IPS-NIHi11 (cell line): ENCODE measurements at places on chromosomes 6 and 20.

DNA sequence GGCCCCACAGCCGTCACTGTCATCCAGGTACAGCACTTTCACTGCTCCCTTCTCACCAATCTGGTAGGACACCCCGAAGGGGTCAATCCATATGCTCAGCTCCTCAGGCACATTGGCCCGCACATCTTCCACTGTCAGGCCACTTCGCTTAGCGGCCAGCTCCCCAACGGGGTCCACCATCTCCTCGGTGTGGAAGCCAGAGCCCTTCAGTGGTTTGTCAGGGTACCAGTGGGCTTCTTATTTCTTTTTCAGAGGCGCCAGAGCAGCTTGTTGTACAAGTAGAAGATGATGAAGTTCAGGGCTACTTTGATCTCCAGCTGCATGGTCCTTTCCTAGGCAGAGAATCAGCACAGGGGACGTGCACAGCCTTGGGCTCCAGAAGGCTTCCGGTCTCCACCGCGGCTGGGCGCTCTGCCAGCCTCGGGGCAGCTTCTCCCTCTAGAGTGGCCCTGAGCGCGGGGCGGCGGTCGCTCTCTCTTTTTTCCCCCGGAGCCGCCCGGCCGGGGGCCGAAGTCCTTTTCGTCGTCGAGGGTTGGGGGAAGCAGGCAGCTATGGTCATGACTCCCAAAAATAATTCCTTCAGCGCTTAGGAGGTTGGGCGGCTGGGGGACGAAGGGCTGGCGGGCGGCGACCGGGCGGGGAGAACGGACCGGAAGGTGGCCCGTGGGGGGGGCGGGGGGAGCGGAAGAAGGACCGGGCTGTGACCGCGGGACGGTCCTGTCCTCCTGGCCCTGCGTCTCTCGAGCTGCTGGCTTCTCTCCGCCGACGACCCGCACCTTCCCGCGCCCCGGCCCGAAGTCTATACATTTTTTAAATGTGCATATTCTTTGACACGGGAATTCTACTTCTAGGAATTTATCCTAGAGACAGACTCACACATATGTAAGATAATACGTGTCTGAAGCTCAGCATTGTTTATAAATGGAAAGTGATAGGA is 6.5 kb upstream of the ZSCAN9 start:
- peak; percentile 73 for DNase-seq

GRCh38 chr20:12763406-12763805 is 245.4 kb upstream of the SPTLC3 start:
- no peak for DNase-seq

GRCh38 chr6:7050872-7051779 is 56.6 kb upstream of the RREB1 start:
- peak; percentile 76 for DNase-seq

DNA sequence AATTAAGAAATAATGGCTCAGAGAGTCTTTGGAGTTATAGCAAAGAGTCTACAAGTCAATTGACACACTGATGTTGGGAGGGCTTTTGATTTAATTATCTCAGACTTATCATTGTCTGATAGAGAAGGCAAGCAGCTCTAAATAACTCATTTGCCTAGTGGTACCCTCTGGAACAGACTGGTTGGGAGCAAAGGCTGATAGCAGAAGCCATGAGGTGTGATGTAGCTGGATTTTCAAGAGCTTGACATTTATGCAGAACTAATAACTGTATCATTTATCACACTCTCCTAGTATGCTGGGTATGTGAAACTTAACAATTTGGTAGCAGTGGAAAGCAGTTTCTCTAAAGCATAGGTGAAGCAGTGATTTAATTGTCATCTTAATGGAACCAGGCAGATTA is 380.6 kb downstream of the TENT5A start:
- DNase-seq = no peak

DNA sequence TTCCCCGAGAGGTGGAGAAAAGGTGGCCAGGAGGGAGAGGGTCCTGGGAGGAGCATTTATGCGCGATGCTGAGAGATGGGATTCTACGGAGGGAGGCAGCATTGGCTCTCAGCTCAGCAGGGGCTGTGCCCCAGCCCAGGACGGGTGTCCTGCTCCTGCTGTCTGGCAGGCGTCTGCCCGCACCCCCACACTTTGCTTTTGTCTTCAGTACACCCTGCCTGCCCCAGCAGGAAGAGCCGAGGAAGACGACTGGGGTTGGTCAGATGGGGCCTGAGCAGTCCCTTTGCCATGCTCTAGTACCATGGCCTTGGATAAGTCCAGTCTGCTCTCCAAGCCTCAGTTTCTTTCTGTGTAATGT is 68.5 kb downstream of the TCP11 start:
- DNase-seq = no peak

DNA sequence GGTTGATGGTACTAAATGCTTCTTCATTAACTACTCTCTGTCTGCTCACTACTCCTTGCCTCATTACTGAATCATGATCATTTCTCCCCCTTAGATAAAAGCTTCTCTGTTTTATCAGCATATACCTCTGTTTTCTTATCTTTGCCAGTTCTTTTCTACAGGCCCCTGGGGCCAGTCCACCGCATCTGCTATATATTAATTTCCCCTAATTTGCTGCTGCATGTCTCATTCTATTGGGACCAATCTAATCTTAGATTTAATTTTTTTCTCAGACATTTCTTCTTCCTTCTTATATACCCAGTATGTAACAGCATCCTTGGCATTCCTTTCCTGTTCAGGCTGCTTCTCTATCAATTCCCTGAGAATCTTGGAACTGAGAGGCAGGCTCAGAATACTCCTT is 51.2 kb downstream of the GRIK2 start:
- DNase-seq = no peak

- peak; percentile 77 for DNase-seq
Measured at GRCh38 chr6:159252955-159253508, 83.8 kb downstream of the FNDC1 start.

GRCh38 chr6:117440706-117441525 is 15.2 kb upstream of the ROS1 start:
- DNase-seq = no peak

DNA sequence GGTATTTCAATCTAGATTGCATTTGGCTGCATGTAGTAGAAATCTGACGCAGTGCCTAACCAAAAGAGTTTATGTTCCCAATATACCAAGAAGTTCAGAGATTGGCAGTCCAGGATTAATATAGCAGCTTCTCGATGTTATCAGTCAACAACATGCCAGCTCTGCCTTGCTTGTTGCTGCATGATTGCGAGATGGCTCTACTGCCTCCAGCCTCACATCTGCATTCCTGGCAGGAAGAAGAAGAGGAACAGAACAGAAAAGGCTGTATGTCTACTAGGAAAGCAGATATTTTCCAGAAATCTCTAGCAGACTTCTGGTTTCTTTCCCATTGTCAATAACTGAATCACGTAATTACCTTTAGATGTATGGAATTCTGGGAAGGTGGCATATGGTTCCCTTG is 60.8 kb downstream of the SLC35D3 start:
- DNase-seq = no peak

DNA sequence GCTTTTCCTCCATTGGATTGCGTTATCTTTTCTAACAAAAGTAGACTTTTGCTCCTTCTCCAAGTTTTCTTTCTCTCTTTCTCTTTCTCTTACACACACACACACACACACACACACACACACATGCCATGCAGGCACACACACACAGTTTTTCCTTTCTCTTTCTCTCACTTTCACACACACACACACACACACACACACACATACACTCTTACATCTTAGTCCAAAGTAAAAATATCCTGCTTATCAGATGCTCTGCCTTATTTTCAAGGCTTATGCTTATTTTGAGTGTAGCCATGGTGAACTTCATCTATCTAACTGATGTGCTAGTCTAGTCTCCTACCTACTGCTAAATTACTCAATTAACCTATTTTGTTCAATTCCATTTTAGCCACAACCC is 34.4 kb upstream of the RAB23 start:
- no peak for DNase-seq

DNA sequence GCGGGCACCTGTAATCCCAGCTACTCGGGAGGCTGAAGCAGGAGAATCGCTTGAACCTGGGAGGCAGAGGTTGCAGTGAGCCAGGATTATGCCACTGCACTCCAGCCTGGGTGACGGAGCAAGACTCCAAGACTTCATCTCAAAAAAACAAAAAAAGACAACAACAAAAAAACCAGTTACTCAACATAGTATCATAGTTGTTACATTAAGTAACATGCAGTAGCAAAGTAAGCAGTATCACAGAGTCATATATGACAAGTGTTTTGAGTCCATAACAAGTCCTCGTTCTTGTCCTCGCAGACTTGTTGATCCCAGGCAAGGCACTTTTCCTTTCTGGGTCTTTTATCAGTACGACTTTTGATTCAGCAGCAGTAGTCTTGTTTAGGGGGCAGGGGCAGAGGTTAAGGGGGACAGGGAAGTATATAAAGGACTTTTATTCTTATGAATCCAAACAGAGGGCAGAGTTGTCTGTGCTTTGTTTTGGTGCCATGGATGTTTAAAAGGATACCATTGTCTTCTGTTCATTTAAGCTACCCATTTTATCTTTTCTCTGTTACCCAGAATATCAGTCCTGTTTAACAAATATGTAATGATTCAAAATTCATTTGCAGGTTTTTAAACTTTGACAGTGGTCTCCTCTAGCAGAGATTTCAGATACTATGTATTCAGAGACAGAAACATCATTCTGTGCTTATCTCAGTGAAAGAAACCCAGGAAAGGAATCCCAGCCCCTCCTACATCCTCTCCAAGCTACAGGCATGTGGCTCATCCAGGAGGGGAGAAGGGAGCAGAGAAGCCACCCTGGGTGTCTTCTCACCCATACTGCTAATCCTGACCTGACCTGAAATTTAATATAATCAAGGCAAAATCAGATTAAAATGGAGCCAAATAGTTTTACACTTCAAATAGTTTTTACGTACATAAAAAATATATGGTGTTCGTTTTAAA is 137.9 kb upstream of the EDN1 start:
- no peak for DNase-seq

- DNase-seq = no peak
Measured at GRCh38 chr6:15574486-15574885, 88.3 kb downstream of the DTNBP1 start.

GRCh38 chr6:73139681-73140383 is 85.5 kb downstream of the KHDC1L start:
- no peak for DNase-seq

DNA sequence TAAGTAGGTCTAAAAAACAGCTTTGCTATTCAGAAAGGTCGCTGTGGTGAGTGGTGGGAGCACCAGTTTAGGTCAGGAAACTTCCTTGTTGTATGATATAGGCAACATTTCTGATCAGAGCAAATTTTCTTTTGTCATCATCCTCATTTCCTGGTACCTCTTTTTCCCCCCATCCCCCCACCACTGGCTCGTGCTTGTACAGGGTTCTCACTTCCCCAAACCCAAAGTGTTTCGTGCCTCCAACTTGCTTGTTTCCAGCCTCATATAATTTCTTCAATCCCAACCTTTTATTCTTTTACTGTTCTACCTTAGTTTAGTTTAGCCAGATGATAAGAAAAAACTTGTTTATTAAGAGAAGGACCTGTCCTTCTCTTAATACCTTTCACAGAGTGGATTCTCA is 209.4 kb upstream of the JAG1 start:
- no peak for DNase-seq

GRCh38 chr20:9492067-9492466 is 22.3 kb upstream of the LAMP5 start:
- DNase-seq = no peak

DNA sequence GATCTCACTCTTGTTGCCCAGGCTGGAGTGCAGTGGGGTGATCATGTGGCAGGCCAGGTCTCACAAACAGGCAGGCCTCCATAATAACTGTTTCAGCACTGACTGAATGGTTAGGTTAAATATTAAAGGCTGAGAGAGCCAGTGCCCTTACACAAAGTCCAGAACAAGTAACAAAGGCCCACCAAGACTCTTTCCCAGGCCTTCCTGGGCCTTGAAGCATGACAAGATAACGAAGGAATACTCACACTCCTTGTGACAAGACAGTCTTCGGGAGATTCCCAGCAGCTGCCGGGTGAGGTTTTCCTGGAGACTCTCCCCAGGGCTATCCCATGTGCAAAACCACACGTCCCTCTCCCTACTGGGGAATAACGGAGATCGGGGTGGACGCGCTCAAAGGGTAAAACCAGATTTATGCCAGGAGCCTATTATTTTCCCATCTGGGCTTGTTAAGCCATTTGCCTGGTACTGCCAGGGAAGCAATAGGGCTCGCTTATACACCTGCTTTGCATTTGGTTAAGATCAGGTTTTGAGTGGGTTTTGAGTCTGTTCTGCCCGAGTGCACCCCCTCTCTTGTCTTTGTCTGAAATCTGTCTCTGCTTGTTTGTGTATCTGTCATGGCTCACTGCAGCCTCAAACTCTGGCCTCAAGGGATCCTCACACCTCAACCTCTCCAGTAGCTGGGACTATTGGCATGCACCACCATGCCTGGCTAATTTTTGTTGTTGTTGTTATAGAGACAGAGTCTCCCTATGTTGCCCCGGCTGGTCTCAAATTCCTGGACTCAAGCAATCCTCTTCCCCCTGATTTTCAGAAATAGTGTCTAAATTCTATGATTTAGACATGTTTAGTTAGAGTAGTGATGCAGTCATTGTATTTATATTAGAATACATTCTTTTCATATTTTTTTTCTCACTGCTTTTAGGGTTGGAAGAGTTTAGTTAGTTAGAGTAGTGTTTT is 1.4 kb upstream of the ENPP3 start:
- DNase-seq = no peak
